Stimulated activated CD4-positive, alpha-beta T cell treated with anti-CD3 and anti-CD28 coated beads, Interleukin-1b, Interleukin-23, amount 100 ng/mL, for 1 hour (primary cell): ENCODE measurements at places on chromosomes 13 and 19.

DNA sequence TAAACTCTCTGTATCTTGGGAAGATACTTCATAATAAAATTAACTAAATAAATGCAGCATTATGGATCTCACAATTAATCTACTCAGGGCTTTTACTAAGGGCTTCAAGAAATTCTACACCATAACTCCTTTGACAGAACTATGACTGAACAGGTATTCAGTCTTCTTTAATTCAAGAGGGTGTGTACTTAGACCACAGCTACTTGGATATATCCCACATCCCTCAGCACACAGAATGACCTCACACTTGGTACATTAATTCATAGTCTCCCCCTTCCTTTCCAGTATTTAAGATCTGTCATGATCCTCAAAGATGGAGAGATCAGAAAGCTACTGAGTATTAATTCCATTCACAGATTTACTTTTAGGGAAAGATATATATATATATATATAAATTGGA is 11.6 kb downstream of the DIAPH3 start:
- no peak for DNase-seq

GRCh38 chr13:71625694-71626093 is 241.3 kb downstream of the DACH1 start:
- no peak for DNase-seq

DNA sequence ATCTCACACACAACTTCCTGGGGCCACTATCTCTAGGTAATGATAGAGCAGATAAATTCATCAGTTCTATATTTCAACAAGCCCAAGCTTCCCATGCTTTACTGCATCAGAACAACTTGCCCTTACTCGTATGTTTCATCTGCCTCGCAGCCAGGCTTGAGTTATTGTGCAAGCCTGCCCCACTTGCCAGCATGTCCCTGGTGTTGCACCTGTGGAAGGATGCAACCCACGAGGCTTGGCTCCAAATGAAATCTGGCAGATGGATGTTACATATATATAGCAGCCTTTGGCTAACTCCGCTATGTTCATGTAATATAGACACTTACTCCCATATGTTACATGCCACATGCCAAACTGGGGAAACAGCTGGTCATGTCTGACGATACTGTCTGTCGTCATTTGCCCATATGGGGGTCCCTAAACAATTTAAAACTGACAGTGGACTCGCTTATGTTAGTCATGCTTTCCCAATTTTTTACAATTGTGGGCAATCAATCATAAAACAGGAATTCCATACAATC is 6.2 kb downstream of the ERVK3-1 start:
- no peak for DNase-seq

DNA sequence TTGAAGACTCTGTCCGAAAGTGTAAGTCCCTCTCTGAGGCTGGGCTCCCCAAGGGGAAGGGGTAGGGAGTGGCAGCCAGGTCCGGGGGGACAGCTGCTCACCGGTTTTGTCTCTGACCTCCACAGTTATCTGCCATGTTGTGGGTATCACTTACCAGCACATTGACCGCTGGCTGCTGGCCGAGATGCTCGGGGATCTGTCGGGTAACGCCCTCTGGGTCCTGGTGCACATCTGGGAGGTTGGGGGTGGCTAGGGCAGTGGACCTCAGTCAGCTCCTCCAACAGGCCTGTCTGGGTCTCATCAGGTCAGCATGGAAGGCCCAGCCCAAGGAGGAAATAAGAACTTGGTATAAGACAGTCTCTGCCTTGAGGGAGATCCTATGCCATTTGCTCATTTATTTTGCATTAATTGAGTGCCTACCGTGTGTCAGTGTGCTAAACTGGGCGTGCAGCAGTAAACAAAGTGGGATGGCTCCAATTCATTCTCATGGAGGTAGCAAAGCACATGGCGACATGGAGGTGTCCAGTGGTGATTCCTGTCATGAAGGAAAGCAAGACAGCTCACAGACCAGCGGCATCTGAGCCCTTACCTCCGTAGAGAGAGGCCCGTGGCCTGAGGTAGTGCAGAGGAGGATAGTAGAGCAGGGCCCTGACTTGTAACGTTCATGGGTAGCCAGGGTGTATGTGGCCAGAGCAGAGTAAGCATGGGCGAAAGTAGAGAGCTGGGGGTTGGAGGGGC is 13.7 kb downstream of the EIF3K start:
- no peak for DNase-seq

DNA sequence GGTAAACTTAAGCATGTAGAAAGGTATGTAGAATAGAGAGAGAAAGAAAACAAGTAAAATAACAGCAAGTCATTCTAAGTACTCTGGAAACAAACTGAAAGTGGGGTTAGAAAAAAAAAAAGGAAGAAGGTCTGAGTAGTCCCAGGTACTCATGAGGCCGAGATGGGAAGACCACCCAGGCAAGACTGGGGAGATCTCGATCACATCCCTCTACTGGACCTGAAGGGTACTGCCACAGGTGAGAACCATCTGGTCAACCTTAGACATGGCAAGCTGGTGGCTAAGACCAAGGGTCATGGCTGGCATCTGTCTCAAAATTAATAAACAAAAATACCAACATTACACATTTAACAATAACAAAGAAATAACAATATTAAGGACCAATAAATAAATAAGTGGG is 36.3 kb upstream of the ZNF724 start:
- DNase-seq, result no peak

DNA sequence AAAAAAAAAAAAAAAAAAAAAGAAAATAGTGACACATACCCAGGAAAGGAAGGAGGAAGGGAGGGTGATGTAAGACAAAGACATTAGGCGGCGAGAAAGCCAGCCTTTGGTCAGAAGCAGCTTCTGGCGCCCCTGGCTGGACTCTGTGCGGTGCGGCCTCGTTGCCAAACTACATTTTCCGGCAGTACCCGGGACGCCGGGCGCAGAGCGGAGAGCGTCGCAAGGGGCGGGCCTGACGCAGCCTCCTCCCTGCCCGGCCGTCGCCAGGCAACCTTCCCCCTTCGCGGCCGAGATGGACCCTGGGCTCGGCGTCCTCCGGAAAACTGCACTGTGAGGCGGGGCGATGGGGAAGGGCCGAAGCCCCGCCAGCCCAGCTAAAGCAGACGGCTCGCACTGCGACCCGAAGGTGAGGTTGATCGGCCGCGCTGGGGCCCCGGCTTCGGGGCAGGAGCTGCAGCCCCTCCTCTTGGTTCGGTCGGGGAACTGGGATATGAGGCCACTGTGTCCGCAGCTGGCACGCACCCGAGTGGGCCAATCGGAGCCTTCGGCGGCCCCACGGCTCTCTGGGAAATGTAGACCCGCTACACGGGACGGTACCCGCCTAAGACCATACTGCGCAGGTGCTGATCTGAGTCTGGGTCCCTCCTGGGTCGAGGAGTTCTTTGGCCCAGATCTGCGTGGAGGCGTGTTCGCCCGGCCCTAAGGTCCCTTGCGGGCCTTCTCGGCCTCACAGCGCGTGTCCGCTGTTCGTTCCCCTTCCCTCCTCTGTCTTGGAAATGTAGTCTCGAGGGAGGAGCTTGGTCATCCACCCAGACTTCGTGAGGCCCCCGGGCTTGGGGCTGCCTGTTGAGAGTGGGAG is 2.3 kb upstream of the MZF1 start:
- peak; percentile 32 for DNase-seq

- DNase-seq, result no peak
Observed at GRCh38 chr19:18119013-18119716, 21.6 kb downstream of the MAST3 start.

- DNase-seq, result no peak
Observed at GRCh38 chr19:30163663-30164062, 208.5 kb upstream of the ZNF536 start.

GRCh38 chr19:42216653-42217519 is 591 bp downstream of the DEDD2 start:
- DNase-seq, result no peak

- no peak for DNase-seq
Observed at GRCh38 chr19:52695996-52696395, 38.8 kb downstream of the ZNF611 start.

DNA sequence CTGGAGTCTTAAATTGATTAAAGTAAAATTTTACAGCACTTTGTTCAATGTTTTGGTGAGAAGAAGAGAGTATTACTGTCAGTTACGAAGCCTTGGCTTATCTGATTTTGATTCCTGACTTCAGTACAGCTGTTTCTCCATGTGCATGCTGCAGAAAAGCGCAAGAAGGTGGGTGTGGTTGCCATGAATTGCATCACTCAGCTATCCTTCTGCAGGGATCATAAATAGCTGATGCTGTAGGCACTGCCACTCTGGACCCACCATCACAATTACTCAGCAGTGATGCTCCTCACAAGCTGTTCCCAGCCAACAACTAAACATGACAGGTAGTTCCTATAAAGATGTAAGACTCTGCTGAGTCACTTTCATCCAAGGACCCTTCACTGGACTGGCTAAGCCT is 321.2 kb downstream of the IRS2 start:
- no peak for DNase-seq

- no peak for DNase-seq
Observed at GRCh38 chr13:82934000-82934399, 948.3 kb downstream of the SLITRK1 start.

- DNase-seq, result peak; percentile 30
Observed at GRCh38 chr13:20174656-20175405, 14.0 kb upstream of the GJA3 start.

DNA sequence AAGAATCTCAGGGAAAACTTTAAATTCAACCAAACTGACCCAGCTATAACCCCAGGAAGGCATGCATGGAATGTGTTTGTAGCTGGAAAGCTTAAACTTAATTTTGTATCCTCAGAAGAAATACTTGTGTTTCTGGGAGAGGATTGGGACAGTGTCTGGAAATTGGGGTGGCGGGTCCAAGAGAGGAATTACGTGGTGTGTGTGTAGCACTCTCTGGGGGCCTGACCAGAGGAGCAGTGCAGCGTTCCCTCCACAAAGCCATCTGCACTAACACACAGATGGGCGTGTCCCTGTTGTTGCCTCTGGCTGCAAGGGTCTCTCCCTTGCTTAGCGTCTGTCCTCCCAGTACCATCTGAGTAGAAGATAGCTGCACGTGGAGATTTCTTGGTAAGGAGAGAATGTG is 6.4 kb downstream of the GARRE1 start:
- no peak for DNase-seq

GRCh38 chr13:21481359-21481758 is 22.3 kb upstream of the ZDHHC20 start:
- no peak for DNase-seq

GRCh38 chr19:30755581-30755980 is 383.4 kb downstream of the ZNF536 start:
- no peak for DNase-seq

DNA sequence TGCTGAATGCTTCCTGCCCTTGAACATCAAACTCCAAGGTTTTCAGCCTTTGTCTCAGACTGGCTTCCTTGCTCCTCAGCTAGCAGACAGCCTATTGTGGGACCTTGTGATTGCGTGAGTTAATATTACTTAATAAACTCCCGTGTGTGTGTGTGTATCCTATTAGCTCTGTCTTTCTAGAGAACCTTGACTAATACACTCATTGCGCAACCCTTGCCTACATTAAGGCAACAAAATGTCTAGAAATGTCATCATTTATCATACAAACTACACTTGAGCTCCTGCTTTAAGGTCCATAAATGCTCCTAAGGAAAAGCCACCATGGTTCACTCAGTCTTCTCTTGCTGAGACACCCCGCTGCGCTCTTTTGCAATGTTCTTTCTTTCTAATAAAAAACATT is 2861.0 kb downstream of the PCDH9 start:
- DNase-seq, result no peak

DNA sequence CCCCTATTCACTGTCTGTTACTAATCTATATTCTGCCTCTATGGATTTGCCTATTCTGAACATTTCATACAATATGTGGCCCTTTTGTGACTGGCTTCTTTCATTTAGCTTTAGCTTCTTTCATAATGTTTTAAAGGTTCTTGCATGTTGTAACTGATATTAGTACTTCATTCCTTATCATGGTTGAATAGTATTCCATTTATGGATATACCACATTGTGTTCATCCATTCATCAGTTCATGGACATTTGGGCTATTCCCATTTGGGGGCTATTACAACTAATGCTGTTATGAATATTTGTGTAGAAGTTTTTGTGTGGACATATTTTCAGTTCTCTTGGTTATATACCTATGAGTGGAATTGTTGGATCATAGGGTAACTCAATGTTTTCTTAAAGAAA is 44.4 kb upstream of the TDRD3 start:
- DNase-seq, result no peak

GRCh38 chr13:21218351-21219035 is 42.0 kb downstream of the MRPL57 start:
- no peak for DNase-seq

- DNase-seq, result no peak
Observed at GRCh38 chr13:40259899-40260298, 406.5 kb downstream of the FOXO1 start.

- no peak for DNase-seq
Observed at GRCh38 chr13:25707726-25708125, 336.0 kb downstream of the ATP8A2 start.

DNA sequence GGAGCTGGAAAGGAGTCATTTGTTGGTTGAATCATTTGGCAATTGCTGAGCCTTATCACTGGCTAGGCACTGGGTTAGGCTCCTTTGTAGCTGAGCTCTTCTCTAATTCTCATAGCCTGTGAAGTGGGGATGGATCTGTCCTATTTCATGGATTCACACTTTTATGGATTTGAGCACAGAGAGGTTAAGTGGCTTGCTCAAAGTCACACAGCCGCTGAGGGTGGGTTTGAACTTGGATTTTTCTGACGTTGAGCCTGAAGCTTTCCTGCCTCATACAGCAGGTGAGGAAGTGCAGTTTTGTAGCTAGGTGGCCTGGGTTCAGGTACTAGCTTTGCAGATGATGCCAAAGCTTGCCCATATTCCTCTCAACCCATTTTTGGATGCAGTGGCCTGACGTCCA is 19.4 kb downstream of the CYP4F22 start:
- no peak for DNase-seq

DNA sequence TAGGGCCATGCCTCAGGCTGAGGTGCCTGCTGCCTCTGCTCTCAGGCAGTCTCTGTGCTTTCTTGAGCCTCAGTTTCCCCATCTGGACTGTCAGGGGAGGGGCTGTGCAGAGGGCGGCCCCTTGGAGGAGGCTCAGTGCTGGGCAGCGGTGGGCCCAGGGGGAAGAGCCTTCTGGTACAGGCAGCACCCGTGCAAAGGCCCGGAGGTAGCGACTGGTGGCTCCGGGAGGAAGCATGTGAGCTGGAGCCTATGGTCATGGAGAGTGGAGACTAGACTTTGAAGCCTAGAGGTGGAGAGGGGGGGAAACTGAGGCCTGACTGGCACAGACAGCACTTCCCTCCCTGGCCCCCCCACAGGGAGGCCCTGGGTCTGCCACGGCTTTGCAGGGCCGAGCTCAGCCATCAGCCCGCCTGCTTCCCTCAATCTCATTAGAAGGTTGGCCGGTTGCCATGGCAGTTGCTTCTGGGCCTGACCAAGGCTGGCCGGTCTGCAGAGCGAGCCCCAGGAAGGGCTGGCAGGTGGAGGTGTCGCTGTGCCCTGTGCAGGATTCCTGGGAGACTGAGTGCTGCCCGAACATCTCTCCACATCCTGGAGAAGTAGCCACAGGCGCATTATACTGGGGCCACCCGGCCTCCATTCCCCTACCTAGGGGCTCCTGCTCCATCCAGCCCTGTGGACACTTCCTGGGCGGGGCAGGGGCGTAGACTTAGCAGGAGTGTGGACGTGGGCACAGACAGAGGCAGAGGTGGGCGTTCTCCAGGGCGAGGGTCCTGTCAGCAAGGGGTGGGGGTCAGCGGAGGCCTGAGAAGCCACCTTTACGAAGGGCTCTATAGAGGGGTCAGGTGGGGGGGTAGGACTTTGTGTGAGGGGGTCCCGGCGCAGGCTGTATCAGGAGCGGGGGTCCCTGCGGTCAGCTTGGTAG is 53.2 kb downstream of the CRTC1 start:
- no peak for DNase-seq

GRCh38 chr13:77502104-77502720 is 33.3 kb upstream of the SCEL start:
- DNase-seq, result no peak

GRCh38 chr13:49874430-49874829 is 61.7 kb downstream of the SPRYD7 start:
- no peak for DNase-seq
